ENCODE measurements at places on chromosomes 2 and 18.

DNA sequence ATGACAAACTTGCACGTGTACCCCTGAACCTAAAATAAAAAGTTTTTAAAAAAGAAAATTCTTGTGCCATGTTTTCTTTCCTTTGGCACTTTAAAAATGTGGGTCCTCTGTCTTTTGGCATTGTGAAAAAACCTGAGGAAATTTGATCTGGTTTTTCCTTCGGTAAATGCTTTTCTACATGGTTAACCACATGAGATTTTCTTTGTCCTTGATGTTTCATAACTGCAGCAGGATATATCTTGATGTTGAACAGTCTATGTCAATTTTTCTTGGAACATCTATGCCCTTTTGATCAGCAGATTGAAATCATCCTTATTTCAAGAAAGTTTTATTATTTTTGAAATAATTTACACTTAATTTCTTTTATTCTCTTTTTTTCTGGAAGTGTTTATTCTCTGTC is 109.1 kb downstream of the TMEM17 start:
- DNase-seq: no peak

DNA sequence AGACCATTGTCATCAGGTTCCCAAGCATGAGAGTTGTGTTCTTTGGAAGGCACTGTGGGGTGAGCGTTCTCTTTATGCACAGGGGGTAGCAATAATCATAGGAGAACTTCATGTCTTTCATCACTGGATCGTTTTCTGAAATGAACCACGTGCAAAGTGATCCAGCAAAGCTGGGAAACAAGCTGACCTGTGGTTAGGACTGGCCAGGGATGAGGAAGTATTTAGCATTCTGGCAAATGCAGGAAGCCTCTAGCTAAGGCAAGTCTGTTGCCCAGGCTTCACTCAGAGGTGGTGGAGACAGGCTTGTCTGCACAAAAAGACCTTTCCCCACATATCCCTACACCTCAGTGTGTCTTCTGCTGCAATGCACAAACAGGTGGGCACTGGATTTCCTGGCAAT is 58.6 kb downstream of the MMADHC start:
- DNase-seq: no peak

- DNase-seq: no peak
Measured at GRCh38 chr2:80007777-80008503, 296.6 kb downstream of the LRRTM1 start.

GRCh38 chr18:9196568-9196967 is 60.0 kb downstream of the ANKRD12 start:
- no peak for DNase-seq

- no peak for DNase-seq
Measured at GRCh38 chr2:241031436-241032165, 33.2 kb downstream of the SNED1 start.

DNA sequence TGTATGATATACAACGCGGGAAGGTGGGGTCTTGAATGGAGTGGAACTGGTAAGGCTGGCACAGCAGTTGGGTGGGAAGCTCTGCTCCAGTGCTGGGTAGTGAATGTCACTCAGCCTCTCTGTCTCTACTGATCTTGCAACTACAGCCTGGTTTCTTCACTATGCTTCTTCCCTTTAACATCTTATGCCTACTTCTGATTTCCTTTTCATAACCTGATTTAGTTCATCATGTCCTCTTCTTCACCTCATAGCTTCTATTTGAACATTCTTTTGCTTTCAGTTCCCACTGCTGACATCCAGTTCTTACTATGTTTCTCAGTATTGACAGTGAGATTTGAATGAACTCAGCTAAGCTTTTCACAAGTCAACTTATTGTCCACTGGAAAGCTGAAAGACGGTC is 286.2 kb downstream of the ARL6IP6 start:
- DNase-seq: no peak

GRCh38 chr2:119544075-119544938 is at the start of gene CFAP221:
Gene CFAP221, plus strand, starts transcription at chr2:119544449. Its CDS starts 1,683 bp downstream, at chr2:119546132.
- no peak for DNase-seq

- no peak for DNase-seq
Measured at GRCh38 chr18:50527636-50528307, 32.1 kb upstream of the MAPK4 start.

- no peak for DNase-seq
Measured at GRCh38 chr2:196902828-196903227, 23.7 kb downstream of the PGAP1 start.

GRCh38 chr2:213022987-213023386 is 128.4 kb downstream of the IKZF2 start:
- DNase-seq: no peak

GRCh38 chr2:235977445-235977844 is 190.7 kb downstream of the GBX2 start:
- no peak for DNase-seq

- peak; percentile 60 for DNase-seq
Measured at GRCh38 chr2:200454927-200455801, 54.7 kb downstream of the KCTD18 start.

- DNase-seq: no peak
Measured at GRCh38 chr18:25279133-25279532, 72.8 kb downstream of the ZNF521 start.

DNA sequence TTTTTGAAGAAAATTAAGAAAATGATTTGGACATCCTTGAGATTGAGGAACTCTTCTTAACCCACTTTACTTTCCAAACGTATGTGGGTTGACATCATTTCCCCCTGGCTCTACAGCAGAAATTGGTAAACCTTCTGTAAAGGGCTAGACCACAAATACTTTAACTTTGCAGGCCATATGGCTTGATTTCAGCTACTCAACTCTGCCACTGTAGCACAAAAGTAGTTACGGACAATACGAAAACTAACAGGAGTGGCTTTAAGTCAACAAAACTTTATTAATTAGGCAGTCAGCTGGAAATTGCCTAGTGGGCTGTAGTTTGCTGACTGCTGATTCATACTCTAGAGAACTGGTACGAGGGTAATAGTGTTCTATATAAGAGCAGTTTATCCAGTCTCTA is 83.2 kb upstream of the DTNB start:
- no peak for DNase-seq

- DNase-seq: no peak
Measured at GRCh38 chr18:13220361-13220991, 1.9 kb downstream of the LDLRAD4 start.

GRCh38 chr2:106841886-106842645 is 43.9 kb downstream of the ST6GAL2 start:
- no peak for DNase-seq

- no peak for DNase-seq
Measured at GRCh38 chr2:173202570-173202969, 126.9 kb downstream of the MAP3K20 start.

- DNase-seq: no peak
Measured at GRCh38 chr18:61742565-61743429, 150.0 kb downstream of the RNF152 start.

DNA sequence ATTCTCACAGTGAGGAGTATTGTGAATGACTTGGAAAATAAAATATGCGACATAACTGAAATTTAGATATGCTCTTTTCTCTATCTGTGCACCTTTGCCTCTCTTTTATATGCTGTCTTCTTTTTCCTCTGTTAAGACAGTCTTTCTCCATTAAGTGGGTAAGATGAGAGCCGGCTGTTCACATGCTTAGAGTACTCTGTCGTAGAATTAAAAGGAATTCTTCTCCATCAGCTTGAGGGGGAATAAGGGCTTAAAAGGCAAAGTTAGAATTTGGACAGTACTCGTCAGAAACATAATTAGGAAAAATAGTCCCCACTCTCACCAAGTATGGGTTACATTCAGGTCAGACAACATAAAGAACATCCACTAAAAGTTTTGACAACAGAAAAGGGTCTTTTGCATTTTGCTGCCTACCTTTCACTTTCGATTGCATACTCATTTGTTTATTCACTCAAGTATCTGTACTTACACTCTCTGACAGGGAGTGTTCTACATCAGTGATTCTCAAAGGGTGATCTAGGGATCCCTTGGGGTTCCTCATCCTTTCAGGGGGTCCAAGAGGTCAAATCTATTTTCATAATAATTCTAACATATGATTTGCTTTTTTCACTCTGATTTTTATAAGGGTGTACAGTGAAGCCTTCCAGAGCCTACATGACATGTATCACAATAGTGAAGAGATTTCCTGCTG is 48.0 kb downstream of the ARHGAP15 start:
- no peak for DNase-seq

DNA sequence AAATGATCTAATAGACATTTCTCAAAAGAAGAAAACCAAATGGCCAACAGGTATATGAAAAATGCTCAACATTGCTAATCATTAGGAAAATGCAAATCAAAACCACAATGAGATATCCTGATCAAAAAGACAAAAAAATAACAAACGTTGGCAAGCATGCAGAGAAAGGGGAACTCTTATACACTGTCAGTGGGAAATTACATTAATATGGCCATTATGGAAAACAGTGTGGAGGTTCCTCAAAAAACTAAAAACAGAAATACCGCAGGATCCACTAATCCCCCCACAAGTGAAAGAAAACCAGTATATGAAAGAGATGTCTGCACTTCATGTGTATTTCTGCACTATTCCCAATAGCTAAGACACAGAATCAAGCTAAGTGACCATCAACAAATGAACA is 57.7 kb upstream of the CTIF start:
- DNase-seq: no peak

GRCh38 chr2:64966017-64966416 is 23.2 kb upstream of the SLC1A4 start:
- DNase-seq: no peak

DNA sequence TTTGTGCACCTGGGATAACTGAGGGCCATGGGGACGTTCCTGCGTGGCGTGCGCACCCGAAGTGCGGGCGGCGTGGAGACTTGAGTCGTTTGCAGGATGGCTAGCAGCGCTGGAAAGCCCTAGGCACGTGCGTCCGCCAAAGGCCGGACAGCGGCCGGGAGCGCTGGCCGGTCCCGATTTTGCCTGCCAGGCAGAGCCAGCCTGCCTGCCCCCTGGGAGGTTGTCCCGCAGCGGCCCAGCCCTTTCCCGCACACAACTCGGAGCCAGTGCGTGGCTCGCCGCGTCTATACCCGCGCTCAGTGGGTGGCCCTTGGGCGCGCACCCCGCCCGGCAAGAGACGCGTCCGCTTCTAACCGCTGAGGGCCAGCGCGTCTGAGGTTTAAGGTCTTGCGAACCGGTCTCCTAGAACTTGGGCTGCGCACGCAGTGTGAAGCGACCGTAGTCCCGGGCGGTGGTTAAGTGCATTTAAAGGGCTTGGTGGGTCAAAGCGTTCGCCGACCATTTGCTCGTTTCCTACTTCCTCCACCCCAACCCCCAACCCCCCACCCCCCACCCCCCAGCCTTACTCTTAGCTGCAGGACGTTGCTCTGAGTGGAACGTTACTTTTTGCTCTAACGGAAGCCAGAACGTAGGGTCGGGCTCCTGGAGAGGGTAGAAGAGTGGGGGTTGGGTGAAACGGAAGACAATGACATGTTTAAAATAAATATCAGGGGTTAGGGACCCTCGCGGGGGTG is 627 bp downstream of the CDCA7 start:
- no peak for DNase-seq

GRCh38 chr18:32317651-32318050 is 127.8 kb downstream of the MEP1B start:
- DNase-seq: no peak

DNA sequence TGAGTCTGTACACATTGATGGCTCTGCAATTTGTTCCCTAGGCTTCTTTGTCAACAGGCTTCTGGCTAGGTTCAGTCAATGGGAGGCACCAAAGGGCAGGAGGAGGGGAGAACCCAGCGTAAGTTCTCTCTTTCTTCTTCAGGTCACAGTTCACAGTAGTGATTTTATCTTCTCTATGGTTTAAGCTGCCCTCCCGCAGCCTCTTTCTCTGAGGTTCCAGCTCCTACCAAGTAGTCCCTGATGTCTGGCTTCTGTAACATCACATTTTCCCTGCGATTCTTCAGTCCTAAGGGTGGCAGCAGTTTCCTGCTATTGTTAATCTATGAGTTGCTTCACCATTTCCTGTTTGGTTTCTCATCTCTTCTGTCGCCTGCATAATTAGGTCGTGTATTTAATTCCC is 107.4 kb downstream of the CPO start:
- no peak for DNase-seq

DNA sequence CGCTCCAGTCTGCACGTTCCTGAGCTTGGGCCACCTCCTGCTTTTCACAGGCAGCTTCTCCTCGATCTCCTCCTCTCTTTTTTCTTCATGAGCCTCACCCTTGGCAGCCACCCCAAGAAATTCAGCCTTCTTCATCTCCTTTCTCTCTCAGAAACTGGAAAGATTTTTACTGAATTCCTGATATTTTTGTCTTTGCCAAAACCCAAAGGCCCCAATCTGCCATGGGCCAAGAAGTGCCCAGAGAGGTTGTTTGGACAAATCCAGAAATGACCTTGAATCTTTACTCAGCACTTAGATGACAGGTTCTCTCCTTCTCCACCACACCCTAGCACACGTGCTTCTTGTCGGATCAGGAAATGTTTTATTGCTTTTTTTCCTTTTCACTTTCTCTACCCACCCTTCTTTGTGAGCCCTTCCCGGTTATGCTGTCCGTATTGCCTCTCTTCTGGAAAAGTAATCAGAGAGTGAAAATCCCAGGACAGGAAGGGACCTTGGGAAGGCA is 134.5 kb upstream of the TNP1 start:
- no peak for DNase-seq

GRCh38 chr18:1648712-1649111 is 744.0 kb downstream of the ADCYAP1 start:
- no peak for DNase-seq

DNA sequence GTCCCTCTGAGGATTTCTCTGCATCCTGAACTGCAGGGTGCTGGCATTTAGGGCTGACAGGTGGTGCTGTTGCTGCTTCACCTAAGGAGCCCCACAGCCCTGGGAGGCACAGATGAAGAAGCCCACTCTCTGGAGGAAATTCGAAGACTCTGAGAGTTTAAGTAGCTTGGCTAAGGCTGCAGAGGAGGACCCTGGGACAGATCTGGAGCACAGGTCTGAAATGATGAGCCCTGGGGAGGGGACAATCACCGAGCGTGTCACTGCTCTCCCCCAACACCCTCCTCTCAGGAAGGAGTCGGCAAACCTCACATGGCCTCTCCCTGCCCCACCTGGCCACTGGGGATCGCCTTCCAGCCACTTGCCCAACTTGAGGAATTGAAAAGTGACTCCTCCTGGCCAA is 18.6 kb downstream of the CYP27C1 start:
- no peak for DNase-seq

DNA sequence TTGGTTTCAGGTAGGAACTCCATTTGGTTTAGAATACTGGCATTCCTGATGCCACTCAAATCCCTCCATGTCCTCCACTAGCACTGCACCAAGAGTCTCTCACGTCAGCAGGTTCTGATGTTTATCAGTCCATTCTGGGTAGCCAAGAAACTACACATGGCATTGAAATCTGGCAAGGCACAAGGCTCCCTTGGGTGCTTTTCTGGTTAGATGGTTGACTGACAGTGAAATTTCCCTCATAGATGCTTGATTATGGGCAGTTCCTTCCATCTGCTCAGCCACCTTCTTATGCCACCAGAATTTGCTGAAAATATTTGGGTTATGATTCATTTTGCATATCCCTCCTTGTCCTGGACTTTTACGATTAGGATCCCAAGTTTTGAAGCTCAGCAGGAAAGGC is 32.6 kb downstream of the EDAR start:
- no peak for DNase-seq

DNA sequence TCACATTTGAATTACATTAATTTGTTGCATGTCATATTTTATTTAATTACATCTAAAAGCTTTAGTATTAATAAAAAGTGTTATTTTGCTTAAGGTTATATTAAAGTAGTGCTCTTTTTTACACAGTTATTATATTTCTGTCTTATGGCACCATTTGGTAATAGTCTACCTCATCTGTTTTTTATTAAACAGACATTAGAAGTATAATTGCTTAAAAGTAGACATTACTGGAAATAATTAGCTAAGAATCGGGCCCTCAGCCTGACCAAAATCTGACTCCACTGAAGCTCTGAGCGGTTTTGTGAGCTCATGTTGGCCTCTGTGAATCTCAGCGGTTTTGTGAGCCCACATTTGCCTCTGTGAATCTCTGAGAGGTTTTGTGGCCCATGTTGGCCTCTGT is 102.5 kb upstream of the SNTG2 start:
- DNase-seq: no peak
